ENCODE measurements at places on chromosomes 1 and 21. TPM values are rescaled to one million over a fixed set of nuclear protein-coding genes. Genes with fewer than 3 reads are reported as not detected.

GRCh38 chr1:154824179-154825000 lies 45.7 kb downstream of the KCNN3 start:
- H3K4me3 ChIP-seq: no peak overlapping the region
- H3K4me1 ChIP-seq: no peaks in the 10 kb centered on the region
- H3K36me3 ChIP-seq: no peaks in the 10 kb centered on the region
- no peak for DNase-seq
- H3K27me3 ChIP-seq: no peaks in the 10 kb centered on the region

- peaks cover 50% of the 10 kb centered on the region for H3K27me3 ChIP-seq
- H3K27ac ChIP-seq: no peak overlapping the region
- H3K4me3 ChIP-seq: peak overlapping the region; percentile 54
- no peaks in the 10 kb centered on the region for H3K36me3 ChIP-seq
- DNase-seq: no peak
- peaks cover 47% of the 10 kb centered on the region for H3K4me1 ChIP-seq
Measured at GRCh38 chr1:147080671-147081394, 91.4 kb downstream of the PRKAB2 start.

GRCh38 chr1:179888071-179888470 lies 6.0 kb downstream of the TOR1AIP1 start:
- peaks cover 70% of the 10 kb centered on the region for H3K36me3 ChIP-seq
- H3K4me3 ChIP-seq: no peak overlapping the region
- no peak for DNase-seq
- peaks cover 21% of the 10 kb centered on the region for H3K4me1 ChIP-seq

DNA sequence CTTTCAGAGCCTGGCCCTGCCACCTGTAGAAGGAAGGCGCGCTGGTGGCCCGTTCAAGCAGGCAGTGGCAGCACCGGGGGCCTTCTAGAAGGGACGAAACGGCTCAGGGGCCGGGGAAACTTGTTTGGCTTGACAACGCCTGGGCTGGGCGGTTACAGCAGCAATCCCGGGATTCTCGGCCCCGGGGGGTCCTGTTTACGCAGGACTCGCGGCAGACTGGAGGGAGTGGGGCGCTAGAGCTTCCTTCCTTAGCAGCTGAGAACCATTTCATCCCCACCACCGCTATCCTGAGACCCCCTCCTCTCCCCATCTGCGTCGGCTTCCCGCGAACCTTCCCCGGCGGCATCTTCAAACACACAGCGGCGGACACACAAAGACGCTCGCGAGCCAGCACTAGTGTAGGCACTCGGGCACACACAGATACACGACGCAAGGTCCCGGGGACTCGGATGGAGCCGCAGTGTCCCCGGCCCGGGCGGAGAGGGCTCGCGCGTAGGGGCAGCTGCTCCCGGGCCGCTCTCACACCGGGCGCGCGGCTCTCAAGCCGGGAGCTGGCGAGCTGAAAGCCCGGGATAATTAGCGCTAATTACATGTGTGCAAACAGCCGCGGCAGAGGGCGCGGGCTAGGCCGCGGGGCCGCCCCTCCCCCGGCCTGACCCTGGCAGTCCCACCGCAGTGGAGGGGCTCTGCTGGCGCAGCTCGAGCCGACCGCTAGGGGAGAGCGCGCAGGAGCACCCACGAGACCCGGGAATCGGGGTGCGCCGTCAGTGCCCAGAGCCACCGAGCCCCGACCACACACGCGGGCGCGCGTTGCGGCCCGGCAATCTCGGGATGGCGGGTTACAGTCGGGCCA lies 271.4 kb downstream of the FOXD2 start:
- no peak for DNase-seq
- H3K4me1 ChIP-seq: peaks cover 25% of the 10 kb centered on the region
- H3K27me3 ChIP-seq: peaks cover 88% of the 10 kb centered on the region
- no peaks in the 10 kb centered on the region for H3K36me3 ChIP-seq
- H3K4me3 ChIP-seq: no peak overlapping the region
- no peak overlapping the region for H3K27ac ChIP-seq

DNA sequence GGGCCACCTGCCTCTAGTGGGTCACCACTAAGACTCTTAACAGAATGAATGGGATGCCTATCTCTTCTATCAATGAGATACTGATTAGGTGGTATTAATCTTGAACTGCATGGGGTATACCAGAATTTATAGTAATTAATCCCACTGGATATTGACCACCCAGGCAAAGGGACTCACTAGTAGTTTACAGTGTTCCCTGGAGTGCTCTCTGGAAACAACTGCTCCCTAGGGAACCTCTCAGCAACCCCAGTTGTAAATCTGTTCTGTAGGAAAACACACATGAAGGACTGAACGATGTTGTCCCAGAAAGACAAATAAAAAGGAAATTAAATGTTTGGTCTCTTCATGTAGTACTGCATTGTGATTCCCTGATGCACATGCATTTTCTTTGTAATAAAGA lies 430.5 kb downstream of the HLX start:
- DNase-seq: no peak
- H3K4me1 ChIP-seq: no peaks in the 10 kb centered on the region
- no peaks in the 10 kb centered on the region for H3K27me3 ChIP-seq
- no peak overlapping the region for H3K27ac ChIP-seq
- H3K36me3 ChIP-seq: no peaks in the 10 kb centered on the region

- no peak for DNase-seq
- H3K4me1 ChIP-seq: peaks cover 15% of the 10 kb centered on the region
- H3K36me3 ChIP-seq: no peaks in the 10 kb centered on the region
- no peaks in the 10 kb centered on the region for H3K27me3 ChIP-seq
Measured at GRCh38 chr1:40308036-40308727, 8.9 kb downstream of the COL9A2 start.

DNA sequence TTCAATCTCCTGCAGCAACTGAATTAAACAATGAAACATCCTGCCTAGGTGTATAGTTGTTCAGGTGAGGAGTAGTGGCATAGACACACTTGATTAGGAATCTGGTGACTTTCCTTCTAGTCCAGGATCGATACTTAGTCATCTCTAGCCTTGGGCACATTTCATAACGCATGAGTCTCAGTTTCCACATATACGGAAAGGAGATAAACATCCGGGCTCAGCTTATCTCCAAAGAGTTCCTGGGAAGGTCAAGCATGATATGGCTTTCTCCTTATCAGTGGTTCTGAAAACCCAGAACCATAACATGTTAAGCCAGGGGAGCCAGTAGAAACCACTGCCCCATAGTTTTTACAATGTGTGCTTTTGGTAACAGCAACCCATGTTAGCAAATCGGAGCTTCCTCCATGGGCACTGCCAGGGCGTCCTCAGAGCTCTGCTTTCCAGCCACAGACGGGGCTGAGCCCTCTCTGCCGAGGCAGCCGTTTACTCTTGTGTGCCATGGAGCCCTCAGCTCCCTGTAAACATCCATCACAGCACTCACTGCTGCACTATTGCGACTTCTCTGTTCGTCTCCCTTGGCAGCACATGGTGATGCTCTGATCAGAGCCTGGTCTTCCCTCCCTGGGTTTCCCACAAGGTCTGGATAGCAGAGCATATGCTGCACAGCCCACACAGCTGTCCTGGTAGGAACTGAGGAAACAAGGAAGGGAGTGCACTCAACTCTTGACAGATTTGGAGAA lies 34.6 kb downstream of the RUNX1 start:
- no peak overlapping the region for H3K4me3 ChIP-seq
- peaks cover 32% of the 10 kb centered on the region for H3K36me3 ChIP-seq
- H3K4me1 ChIP-seq: peaks cover 49% of the 10 kb centered on the region
- DNase-seq: no peak

- H3K4me3 ChIP-seq: no peak overlapping the region
- no peaks in the 10 kb centered on the region for H3K27me3 ChIP-seq
- H3K4me1 ChIP-seq: peaks cover 12% of the 10 kb centered on the region
- no peak overlapping the region for H3K27ac ChIP-seq
- DNase-seq: no peak
- no peaks in the 10 kb centered on the region for H3K36me3 ChIP-seq
Measured at GRCh38 chr1:31814041-31814511, 1.7 kb downstream of the SPOCD1 start.

DNA sequence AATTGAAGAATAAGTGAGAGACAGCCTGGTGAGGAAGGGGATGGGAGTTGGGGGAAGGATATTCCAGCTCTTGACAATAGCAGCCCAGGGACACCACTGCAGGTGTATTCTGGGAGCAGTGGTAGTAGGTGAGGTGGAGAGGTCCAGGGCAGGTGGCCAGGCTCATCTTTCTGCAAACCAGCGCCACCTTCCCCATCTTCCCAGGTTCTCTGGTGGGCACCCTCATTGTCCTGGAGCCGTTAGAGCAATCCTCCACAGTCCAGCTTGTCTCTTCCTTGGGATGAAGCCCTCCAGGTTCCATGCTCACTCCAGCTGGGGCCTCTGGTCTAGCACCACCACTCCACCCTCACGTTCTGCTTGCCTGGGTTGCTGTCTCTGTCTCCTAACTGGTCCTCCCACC lies 97.0 kb downstream of the IER5 start:
- no peaks in the 10 kb centered on the region for H3K36me3 ChIP-seq
- DNase-seq: no peak
- H3K27ac ChIP-seq: no peak overlapping the region
- no peaks in the 10 kb centered on the region for H3K27me3 ChIP-seq

DNA sequence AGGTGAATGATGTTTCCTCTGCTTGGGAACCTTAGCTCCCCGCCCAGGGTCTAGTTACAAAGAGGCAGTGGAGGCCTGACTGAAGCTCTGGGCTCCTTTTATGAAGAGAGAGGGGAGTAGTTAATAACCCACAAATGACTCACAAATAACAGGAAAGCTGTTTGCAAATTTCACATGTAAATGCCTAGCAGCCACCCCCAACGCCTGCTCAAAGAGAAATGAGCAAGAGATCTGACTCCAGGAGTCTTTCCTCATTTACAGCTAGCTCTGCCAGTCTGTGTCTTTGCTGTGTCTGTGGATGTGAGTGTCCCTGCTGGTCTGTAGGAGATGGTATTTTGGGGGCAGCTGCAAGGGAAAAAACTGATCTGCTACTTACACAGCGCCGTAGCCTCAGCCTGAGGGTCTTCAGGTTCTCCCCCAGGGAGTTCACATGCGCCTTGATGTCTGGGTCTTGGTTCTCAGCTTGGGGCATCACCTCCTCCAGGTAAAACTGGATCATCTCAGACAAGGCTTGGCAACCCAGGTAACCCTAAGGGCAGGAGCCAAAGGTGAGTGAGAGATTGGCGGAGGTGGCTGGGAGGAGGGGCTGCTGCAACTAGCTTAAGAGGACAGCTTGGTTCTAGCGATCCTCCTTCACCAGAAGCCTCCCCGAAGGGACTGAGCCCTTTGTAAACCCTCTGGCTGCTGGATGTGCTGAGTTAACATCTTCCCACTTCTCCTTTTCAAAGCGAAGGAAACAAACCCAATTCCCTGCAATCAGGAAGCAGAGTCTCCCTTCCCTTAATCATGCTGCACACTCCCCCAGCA lies at the start of gene IL19:
TSS of gene IL19 (plus strand) at position 243 of the 807 bp plus-strand sequence. CDS start 65,890 bp downstream, outside the sequence.
- no peak within 1 kb of the TSS for H3K27ac ChIP-seq
- DNase-seq: peak; percentile 25
- H3K4me3 ChIP-seq: no peak within 1 kb of the TSS
- no peaks in the 10 kb centered on the region for H3K27me3 ChIP-seq

DNA sequence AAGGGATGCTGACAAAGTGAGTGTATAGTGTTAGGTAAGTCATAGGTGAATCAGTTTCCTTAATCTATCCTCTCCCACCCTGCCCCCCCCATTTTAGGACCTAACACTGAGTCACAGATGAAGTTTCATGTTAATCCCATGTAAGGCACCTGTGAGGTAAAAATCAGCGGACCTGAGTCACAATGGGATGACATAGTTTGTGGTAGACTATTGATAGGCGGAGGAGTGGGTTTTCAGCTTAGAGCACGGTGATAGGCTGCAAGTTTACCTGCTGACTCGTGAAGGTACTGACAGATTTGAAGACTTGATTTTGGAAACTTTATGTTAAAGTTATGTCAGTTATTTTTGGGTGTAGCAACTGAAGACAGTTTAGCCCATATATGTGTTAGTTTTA lies 1.7 kb downstream of the TOR1AIP1 start:
- H3K4me3 ChIP-seq: peak overlapping the region; percentile 83
- peak overlapping the region; percentile 99 for H3K27ac ChIP-seq
- peaks cover 33% of the 10 kb centered on the region for H3K36me3 ChIP-seq
- peaks cover 25% of the 10 kb centered on the region for H3K4me1 ChIP-seq
- DNase-seq: peak; percentile 48

DNA sequence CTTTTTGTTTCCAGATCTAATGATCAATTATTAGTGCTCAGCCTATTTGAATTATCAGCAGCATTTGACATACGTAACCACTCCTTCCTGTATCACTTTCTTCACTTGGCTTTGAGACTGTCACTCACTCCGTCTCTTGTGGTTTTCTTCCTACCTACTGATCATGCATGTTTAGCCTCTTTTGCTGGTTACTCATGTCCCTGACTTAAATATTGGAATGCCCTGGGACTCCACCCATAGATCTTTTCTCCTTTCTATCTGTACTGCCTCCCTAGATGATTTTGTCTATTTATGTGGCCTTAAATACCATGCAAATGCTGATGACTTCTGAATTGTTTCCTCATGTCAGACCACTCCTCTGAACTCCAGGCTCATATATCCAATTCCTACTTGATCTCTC lies 57.7 kb upstream of the PDE4B start:
- H3K27me3 ChIP-seq: no peaks in the 10 kb centered on the region
- no peaks in the 10 kb centered on the region for H3K4me1 ChIP-seq
- no peak overlapping the region for H3K27ac ChIP-seq
- DNase-seq: no peak
- H3K4me3 ChIP-seq: no peak overlapping the region
- no peaks in the 10 kb centered on the region for H3K36me3 ChIP-seq

Gene PRAMEF15
- total RNA-seq: not detected

Gene PIGK
- total RNA-seq: 10.1 TPM

Gene JAM2
- total RNA-seq: not detected

Gene TSHB
- not detected for total RNA-seq

Measured in CD4-positive, alpha-beta T cell (primary cell).